ENCODE measurements at places on chromosomes 1 and 21. TPM values are rescaled to one million over a fixed set of nuclear protein-coding genes. Genes with fewer than 3 reads are reported as not detected.

DNA sequence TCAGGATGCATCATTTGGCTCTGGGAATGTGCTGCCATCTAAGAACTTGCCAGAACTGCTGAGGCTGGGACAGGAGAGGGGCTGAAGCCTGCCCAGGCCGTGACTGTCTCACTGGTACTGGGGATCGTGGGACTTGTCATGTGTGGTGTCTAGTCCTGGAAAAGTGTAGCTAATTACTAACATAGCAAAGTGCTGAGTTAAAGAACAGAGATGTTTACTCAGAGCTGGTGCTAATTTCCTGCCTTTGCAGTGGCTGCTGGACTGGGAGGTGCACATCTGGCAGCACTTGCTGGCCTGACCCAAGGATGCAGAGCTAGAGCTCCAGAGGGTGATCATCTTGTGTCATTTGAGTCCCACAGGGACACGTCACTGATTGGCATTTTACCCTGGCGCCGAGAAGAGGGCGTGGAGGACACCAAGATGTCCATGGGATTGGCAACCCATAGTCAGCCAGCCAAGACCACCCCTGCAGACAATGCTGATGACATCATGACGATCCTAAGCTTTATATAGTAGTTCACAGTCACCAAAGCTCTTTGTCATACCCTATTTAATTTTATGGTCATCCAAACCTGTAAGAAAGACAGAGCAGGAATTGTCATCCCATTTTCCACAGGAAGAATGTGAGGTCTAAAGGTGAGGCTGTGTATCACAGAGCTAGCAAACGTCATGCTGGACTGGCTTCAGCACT, 110.1 kb upstream of the SLC44A3 start:
- DNase-seq, result no peak

GRCh38 chr1:17274186-17275170, 25.6 kb downstream of the PADI3 start:
- DNase-seq, result peak; percentile 59

GRCh38 chr21:33985117-33986050, 69.8 kb upstream of the ATP5PO start:
- no peak for DNase-seq

DNA sequence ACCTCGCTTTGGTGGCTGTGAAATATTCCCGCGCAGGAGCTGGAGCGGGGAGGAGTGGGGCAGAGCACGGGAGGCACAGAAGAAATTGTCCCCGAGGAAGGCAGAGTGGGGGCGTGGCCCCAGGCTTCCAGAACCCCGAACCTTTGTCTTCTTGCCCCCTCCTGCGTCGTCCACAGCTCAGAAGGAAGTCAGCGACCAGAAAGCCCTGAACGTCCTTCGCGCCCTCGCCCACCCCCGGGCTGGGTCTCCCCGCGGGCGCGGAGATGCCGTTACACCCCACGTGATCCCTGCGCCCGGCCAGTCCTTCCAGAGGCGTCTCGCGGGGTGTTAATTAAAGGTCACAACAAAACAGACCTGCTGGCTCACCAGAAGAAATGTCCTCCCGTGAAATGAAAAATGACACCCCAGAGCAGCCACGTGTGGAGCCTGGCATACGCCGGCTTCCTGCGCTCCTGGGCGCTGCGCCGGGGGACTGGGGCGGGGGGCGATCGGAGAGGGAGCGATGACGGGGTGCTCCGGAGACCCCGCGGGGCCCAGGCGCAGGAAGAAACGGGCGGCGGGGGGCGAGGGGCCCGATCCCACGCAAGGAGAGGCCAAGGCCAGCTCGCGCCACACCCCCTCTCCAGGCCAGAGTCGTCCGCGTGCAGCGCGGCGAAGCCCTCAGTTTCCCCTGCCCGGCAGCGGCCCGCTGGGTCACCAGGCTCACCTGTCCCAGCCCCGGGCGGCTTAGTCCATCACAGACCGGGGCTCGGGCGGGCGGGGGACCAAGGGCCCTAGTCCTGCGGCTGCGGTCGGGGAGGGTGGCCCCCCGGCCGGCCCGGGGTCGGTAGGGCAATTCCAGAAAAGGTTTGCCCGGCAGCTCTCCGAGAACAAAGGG, 995 bp upstream of the KIF26B start:
- DNase-seq, result peak; percentile 71

DNA sequence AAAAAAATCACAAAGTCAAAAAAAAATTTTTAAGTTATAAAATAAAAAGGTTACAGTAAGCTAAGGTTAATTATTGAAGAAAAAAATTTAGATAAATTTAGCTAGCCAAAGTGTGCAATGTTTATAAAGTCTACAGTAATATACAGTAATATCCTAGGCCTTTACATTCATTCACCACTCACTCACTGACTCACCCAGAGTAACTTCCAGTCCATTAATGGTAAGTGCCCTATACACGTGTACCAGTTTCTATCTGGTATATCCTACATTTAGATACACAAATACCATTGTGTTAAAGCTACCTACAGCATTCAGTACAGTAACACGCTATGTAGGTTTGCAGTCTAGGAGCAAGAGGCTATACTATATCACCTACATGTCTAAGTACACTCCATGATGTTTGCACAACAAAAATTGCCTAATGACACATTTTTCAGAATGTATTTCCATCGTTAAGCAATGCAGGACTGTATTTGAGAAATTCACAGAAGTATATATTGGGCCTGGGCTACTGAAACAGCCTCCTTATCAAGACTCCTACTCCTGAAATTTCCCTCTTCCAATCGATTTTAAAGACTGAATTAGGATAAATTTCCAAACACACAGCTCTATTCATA, 155.1 kb downstream of the COP1 start:
- no peak for DNase-seq

DNA sequence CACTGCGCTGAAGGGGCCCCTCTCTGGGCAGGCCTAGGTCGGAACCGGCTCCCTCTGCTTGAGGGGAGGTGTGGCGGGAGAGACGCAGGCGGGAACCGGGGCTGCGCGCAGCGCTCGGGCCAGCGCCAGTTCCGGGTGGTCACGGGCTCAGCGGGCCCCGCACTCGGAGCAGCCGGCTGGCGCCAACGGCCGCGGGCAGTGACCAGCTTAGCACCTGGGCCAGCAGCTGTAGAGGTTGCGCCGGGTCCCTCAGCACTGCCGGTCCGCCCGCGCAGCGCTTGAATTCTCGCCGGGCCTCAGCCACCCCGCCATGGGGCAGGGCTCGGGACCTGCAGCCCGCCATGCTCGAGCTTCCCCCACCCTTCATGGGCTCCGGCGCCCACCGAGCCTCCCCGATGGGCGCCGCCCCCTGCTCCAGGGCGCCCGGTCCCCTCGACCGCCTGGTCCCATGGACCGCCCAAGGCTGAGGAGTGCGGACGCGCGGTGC, 254.6 kb downstream of the COL11A1 start:
- no peak for DNase-seq

DNA sequence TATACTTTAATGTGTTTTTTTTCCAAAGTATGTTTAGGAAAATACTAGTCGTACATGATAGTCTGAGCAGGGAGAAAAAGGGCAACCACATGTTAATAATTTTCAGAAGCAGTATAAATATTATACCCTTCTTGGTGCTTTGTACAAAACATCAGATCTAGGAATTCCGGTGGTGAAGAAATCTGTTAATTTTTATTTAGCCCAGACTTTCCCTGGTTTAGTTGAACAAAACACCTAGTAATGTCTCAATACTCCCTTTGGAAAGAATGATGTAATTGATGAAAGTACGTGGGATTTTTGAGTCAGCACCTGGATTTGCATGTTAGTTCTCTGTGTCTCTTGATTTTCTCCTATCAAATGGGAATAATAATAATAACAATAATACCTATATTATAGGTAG, 38.4 kb upstream of the KCNK2 start:
- no peak for DNase-seq

DNA sequence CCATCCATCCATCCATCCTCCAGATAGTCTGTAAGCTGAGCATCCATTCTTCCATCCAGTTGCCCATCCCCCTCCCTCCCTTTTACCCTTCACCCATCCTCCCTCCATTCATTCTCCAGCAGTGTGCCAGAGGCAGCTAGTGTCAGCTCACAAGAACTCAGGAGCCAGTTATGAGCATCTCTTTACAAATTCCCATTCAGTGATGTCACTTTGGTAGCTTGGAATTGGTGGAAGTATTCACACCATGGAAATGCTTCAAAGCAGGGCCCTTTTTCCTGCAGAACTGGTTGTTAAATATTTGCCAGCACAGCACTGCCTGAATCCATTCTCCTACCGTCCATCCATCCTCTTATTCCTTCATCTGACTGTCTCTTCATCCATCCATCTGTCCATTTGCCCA, 72.5 kb downstream of the ARHGEF10L start:
- no peak for DNase-seq

- DNase-seq, result no peak
These were observed 15.8 kb downstream of the OR14I1 start for GRCh38 chr1:248686815-248687214.

DNA sequence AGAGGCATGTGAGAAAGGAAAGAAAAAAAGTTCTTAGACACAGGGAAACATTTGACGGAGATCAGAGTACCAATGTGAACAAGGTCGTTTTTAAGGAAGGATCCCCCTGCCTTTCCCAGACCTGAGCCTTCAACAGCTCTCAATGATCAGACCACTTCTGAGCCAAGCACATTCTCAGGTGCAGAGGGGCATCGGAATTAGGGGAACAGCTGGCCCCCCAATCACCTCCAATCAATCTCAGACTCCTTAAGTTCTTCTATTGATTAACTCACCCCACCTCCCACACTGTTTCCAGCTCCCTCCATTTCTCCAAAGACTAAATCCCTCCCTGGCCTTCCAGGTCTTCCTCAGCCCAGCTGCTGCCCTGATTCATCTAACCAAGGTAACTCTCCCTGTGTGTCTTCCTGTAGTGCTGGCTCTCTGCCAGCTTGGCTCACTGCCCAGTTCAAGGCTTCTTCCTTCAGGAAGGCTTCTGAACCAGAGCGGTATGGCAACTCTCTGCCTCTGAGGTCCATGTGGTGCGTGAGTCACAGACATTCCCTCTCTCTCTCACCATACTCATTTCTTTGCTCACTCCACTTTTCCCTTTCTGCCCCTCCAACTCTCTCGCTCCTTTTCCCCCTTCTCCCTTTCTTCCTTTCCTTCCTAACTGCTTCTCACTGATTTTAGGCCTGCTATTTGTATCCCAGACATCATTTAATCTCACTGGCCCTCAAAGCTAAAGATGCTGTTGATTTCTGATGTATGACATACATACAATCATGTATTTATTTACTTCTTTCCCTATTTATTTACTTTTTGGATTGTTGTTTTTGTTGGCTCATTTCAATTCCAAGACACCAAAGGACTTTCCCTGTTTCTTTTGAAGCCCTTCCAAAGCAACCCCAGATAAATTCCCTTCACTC, 18.1 kb downstream of the CFAP45 start:
- DNase-seq, result no peak

DNA sequence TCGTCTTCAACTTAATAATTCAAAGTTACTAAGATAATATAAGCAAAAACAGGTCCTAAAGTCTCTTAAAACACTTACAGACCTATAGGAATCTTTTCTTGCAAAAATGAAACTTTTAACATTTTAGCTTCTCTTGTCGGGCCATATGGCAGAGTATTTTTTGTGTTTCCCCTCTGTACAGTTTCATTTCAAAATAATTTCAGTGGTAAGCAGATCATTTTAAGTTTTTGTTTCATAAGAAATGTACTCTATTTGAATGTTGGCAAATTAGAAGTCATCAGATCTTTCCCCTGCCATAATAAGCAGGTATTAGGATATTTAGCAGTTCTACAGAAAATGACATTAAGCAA, 37.9 kb downstream of the RGL1 start:
- no peak for DNase-seq

DNA sequence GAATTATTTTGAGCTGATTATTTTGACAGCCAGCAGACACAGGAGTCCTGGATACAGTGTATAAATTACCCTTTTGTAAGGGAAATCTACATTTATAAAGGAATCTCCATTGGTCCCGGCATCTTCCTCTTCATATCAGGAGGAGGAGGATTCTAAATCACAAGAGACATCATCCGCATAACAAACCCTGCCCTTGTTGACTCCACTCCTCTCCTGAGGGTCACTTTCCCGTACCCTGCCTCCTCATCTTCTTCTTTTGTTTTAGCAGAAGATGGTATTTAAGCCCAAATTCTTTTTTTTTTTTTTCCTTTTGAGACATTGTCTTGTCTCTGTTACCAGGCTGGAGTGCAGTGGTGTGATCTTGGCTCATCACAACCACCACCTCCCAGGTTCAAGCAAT, 14.6 kb upstream of the PKNOX1 start:
- no peak for DNase-seq

- no peak for DNase-seq
These were observed 46.6 kb downstream of the CRB1 start for GRCh38 chr1:197314682-197315081.

DNA sequence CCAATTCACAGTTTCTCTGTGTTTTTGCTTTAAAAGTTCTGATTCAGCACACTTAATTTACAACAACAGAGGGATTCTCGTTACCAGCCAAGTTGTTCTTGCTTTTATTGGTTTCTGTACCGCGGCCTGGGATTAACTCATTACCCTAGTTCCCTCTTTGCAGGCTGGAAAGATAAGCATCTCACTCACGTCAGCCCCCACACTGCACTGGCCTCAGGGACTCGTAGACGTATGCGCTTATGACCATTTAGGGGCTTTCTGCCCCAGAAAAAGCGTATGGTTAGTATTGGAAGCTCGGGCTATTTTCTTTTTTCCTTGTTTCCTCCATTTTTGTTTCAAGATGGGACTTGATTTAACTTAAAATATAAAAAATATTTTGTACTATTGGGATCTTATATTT, 76.0 kb downstream of the POFUT2 start:
- DNase-seq, result no peak

DNA sequence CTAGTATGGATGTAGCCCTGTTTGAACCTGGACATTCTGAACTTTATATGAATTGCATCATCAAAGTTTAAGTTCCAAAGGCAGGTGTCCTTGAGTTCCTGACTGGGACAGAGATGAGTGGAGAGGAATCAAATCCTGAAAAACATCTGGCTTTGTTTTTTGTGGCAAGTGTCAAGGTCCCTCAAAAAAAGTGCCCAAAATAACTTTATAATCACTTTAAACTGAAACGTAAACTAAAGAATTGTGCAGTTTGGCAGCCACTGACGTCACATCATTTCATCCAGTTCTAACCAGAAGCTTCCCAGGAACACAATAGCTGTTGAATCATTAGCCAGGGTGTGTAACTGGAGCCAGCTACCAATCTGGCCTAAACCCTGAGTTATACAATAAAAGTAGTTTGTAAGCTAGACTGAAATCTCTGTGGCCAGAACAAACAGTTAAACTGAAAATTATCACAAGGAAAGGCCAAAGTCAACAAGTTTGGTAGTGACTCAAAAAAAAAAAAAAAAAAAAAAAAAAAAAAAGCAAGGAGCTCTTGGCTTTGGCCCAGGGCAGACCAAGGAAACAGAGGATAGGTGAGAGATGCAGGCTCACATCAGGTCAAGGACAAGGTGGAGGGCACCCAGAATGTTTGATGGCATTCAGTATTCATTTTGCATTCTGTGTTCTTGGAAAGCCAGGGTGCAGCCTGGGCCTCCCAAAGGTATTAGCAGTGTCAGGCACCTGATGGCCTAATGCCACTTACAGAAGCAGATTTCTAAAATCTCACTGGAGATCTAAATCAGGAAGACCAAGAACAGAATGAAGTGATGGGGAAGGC, 74.3 kb downstream of the TNFSF18 start:
- no peak for DNase-seq

GUCA2B gene
- total RNA-seq, result not detected

CELA2B gene
- total RNA-seq, result not detected

ZNF683 gene
- not detected for total RNA-seq

SRRM1 gene
- total RNA-seq, result 255 TPM

GJB5 gene
- 0.71 TPM for total RNA-seq

LINGO4 gene
- total RNA-seq, result not detected

TRIM67 gene
- total RNA-seq, result not detected

ITGB2 gene
- 0.36 TPM for total RNA-seq

Data from H1 (cell line).